ENCODE measurements at places on chromosomes 12 and 14.

DNA sequence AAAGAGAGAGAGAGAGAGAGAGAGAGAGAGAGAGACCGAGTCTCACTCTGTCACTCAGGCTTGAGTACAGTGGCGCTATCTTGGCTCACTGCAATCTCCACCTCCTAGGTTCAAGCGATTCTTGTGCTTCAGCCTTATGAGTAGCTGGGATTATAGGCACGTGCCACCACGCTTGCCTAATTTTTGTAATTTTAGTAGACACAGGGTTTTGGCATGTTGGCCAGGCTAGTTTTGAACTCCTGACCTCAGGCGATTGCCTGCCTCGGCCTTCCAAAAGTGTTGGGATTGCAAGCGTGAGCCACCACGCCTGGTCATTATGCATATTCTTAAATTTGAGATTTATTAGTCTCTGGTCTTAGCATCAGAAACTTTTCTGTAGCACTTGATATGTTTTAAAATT, 317.9 kb upstream of the ATP2B1 start:
- no peak for DNase-seq

GRCh38 chr14:20197459-20197858, 6.8 kb downstream of the OR11G2 start:
- DNase-seq: no peak

DNA sequence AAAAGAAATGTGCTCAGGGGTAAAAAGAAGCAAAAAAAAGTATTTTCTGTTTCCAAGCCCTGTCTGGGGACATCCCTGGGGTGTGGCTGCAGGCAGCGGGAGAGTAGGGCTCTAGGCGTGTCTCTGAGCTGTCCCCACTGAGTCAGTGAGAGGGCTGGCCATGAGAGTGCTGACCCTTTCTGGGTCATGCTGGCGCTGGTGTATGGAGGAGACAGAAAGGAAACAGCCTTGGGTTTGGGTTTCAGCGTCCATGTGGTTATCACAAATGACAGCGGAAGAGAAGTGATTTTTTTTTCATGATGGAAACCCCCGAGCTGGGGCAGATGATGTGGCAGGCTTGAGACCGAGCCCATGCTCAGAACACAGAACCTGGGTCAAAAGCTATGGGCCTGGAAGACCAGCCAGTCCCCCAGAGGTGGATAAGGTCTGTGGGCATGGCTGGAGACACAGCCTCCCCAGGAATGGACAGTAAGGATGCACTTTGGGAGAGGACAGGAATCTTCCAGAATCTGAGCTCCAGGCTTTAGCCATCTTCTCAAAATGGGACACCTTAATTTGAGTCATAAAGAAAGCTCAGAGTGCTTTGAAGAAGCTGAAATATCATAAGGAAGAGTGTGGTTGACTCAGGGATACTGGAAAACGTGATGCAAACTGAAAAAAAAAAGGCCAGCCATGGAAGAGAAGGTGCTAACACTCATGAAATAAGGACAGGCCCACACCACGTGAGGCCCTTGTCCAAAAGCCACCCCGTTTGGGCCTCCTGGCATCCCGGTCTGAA, 36.2 kb downstream of the SYNE3 start:
- DNase-seq: peak; percentile 38

DNA sequence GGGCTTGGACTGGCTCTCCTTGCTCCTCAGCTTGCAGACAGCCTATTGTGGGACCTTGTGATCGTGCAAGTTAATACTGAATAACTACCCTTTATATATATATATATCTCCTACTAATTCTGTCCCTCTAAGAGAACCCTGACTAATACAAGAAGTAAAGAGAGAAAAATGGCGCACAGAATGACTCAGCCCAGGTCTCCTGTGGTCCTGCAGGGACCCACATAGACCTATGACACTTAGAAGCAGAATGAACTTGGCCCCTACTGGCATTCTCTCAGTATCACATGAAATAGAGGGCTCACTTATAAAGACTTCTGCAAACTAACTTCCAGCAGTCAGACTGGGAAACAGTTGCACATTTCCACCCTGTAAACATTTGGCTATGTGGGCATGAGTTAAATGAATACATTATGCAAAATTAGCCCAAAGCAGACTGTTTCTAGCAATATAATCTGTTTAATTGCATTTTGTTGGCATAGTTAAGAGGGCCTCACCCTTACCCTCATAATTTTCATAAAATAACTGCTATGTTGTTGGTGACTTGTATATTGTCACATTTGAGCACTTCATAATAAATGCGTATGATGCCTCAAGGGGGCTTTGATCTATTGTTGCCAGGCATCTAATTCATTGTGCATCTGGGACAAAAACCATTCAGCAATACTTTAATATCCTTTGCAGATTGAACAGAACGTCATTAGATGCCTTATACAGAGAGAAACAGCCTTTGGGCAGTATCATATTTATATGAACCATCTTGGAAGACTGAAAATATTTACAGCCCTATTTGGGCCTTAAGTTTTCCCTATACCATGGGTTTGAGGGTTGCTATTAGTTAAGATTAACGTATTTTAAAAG, 349.7 kb upstream of the DIO2 start:
- DNase-seq: no peak

GRCh38 chr14:105439710-105440553, 20.3 kb downstream of the MTA1 start:
- DNase-seq: no peak

DNA sequence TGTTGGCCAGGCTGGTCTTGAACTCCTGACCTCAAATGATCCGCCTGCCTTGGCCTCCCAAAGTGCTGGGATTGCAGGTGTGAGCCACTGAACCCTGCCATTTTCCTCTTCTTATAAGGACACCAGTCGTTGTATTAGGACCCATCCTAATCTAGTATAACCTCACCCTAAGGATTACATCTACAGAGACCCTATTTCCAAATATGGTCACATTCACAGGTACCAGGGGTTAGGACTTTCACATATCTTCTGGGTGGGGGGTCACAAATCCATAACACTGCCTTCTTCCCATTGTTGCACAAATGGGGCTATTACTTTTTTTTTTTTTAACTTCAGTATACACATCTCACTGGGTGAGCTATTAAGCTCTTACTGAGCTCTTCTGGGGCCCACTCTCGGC, 38.6 kb downstream of the ARF6 start:
- DNase-seq: no peak

GRCh38 chr12:98418357-98419075, 96.9 kb upstream of the TMPO start:
- DNase-seq: no peak

DNA sequence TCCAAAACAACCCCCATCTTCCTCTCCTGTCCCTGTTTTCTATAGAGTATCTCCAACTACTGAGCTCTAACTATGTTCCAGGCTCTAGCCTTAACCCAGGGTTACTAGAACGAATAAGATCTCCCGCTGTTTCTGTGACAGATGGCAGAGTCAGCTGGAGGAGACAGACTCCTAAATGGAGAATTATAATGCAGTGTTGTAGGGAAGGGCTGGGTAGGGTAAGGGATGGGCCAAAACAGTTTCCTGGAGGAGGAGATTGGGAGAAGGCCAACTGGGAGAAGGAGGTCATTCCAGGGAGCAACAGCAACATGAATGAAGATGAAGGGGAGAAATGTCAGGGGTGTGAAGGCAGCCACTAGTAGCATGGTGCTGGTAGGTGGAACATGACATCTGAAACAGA, 73.4 kb upstream of the ANO4 start:
- no peak for DNase-seq

GRCh38 chr12:22518060-22518719, 26.2 kb downstream of the C2CD5 start:
- no peak for DNase-seq

DNA sequence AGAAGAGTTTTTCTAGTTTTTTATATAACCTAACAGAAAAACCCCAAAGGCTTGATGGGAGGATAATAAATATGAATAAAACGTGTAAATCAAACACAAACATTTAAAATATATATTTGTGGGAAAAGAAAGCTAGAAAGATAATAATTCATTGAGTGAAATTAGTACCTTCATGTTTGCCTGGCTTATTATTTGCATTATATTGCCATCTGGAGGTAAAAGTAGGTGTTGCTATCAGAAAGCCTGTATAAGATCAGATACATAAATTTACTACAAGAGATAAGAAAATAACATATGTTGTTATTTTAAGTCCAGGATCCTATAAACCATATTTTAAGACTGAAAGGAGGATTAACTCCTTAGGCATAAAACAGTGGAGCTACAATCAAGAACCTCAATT, 77.7 kb downstream of the NTS start:
- no peak for DNase-seq

DNA sequence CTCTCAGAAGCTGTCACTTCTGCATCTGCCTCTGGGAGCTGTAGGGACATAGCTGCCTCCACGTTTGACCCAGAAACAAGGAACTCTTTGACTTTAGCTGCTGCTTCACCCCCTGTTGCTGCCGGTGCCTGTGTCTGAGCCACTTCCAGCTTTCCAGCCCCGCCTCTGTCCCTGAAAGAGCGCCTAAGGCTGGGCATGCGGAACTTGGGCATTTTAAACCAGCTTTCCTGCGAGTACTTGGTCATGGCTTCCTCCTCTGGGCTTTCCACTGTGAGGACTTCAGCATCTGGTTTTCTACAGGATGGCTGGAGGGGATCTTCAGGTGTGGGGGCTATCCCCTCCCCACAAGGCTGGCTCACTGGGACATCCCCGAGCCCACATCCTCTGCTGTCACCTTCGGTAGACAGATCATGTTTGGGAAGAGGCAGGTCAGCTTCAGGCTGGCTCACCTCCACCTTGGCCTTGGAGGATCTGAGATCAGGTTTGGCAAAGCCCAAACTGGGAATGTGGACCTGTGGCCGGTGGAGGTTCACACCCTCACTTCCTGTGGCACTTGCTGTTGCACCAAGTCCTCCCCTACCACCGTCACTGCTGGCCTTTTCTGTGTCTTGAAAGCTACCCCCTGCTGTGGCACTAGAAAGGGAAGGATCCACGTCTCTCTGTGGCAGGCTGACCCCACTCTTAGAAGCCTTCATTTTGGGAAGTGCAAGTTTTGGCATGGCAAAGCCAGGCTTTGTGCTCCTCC, 15.2 kb downstream of the PLD4 start:
- no peak for DNase-seq

DNA sequence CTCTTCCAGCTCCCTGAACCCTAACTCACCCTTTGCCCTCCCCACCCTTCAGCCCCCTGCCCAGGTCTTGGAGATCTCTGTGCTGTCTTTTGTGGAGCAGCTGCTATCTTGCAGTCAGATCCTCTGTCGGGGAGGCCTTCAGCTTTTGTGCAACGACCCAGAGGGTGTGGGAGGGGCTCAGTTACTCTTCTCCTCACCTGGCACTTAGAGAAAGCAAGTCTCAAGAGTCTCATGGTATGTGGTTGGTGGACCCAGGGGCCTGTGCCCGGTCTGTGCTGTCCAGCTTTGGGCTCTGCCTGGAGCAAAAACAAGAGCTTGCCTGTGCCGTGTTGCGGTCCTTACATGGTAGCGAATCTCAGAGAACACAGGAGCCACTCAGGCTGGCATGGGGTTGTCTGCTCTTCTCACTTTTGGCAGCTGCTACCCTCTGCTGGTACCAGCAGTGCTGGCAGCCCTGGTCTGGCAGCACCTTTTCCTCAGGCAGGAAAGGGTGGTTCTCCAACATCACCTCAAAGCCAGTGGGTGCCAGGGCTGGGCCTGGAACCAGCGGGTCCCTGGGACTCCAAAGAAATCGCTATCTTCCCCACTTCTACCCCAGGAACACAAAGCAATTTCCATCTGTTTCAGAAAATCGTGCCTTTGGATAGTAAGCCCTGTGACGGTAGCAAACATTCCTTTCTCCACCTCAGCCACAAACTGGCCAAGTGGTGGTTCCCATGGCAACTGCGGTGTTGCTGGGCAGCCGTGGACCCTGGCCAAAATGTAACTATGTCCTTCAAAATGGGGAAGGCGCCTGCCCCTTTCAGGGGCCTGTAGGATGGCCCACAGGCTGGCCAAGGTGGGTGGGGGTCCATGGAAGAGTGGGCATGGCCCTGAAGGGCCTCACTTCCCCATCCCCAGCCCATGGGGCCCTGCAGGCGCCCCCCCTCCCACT, 90.0 kb downstream of the RIN3 start:
- DNase-seq: peak; percentile 63

DNA sequence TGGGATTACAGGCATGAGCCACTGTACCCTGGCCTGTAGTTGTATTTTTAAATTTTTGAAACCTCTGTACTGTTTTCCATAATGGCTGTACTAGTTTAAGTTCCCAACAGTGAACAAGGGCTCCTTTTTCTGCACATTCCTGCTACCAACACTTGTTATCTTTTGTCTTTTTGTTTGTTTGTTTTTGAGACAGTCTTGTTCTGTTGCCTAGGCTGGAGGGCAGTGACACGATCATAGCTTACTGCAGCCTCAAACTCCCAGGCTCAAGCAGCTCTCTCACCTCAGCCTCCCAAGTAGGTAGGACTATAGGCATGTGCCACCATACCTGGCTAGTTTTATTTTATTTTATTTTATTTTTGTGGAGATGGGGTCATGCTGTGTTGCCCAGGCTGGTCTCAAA, 23.0 kb downstream of the BRMS1L start:
- no peak for DNase-seq

DNA sequence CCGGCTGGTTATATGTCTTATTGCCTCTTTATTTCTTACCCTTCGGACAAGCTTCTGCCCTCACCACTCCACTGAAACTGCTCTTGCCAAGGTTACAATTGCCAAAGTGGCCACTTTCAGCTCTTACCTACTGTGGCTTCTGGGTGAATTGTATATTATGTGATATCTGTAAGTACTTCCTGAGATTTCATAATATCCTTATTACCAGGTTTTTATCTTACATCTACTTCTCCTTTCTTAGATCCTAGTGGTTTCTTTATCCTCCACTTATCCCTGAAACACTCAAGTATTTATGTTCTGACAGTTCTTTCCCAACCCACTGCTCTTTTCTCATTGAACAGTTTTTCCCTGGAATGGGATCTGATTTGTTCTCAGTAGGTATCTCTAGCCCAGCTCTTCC, 10.5 kb downstream of the CELA1 start:
- no peak for DNase-seq

GRCh38 chr12:92370828-92371227, 225.2 kb upstream of the BTG1 start:
- no peak for DNase-seq

DNA sequence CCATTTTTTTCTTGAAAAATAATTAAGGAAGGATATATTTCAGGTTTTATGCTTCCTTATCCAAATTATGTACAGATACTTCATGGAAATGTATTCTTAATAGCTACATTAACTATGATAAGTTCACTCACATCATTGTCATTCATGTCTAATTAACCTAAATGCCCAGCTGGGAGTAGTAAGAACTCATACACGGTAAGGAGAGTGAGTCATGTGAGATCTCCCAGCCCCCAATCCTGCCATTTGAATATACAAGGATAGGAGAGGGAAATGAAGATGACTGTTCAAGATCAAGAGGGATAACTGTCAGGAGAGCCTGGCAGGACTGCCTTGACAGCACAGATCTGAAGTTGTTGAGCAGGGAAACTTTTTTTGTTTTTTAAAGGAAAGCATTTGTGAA, 343.4 kb upstream of the USP15 start:
- no peak for DNase-seq

GRCh38 chr12:125128439-125129178, 63.4 kb downstream of the AACS start:
- DNase-seq: no peak

- DNase-seq: no peak
Measured at GRCh38 chr14:67441256-67441655, 29.3 kb upstream of the PLEK2 start.

GRCh38 chr12:8078398-8078797, 3.7 kb upstream of the NECAP1 start:
- DNase-seq: peak; percentile 61

GRCh38 chr12:90333939-90334338, 621.0 kb downstream of the CCER1 start:
- no peak for DNase-seq

- DNase-seq: no peak
Measured at GRCh38 chr12:132686825-132687210, 324 bp downstream of the POLE start.
